ENCODE measurements at places on chromosomes 13 and 19.

DNA sequence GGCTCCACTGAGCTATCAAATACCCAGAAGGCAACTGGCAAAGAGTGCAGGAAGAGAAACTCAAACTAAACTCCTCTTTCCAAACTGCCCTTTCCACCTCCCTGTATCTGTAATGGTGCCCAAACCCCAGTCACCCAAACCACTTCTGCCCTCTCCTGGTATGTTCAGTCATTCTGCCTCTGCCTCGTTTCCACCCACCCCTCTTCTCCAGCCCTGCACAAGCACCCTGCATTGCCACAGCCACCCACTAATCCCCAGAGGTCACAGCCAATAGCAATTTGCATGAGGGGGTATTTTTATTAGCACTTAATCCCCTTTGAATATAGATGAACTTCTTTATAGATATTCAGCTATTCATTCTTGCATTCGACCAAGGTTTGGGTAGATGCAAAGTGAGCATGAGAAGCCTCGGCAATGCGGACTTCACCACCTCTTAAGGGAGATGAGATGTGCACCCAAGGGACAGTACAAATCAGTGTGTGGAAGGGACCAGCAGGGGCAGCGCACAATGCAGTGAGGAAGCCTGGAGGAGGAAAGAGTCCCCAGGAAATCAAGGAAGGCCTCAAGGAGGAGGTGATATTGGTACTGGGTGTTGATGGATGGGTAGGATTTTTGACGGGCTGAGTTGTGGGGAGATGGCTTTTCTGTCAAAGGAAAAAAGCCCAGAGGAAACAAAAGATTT, 12.4 kb downstream of the TMEM272 start:
- peak; percentile 81 for DNase-seq

- no peak for DNase-seq
Measured at GRCh38 chr13:86397635-86398034, 598.4 kb upstream of the SLITRK6 start.

- no peak for DNase-seq
Measured at GRCh38 chr13:106506286-106506685, 29.2 kb downstream of the EFNB2 start.

GRCh38 chr19:11767633-11768133, 883 bp downstream of the ZNF441 start:
- DNase-seq = peak; percentile 32

DNA sequence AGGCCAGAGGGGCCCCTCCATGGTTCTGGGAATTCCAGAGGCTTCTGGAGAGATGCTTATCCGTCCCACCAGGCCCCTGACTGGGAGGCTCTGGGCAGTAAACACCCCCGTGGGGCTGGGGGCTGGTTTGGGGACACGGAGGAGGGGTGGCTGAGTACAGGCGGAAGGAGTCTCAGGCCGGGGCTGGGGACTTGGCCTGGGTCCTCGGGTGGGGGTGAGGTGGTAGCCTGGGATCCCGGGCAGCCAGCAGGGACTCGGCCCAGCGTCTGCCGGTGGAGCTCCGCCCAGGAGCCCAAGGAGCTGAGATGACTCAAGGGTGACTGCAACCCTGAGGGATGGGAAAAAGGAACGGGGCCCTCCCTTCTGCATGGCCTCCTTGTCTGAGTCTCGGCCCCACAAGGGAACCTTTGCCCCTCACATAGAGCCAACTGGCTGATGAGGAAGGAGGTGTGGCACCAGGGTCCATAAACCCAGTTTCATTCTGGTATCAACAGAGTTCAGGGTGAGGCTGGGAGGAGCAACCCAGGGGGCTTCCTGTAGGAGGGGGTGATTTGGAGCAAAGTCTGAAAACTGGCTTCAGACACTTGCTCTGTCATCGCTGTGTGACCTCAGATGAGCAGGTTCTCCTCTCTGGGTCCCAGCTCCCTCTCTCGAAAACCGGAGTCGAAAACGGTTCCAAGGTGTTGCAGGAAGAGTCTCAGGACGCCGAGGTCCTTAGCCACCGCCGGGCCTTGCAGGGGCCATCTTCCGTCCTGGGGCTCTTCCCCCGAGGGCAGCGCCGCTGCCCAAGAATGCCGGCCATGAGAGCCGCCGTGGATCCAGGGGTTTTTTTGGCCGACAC, 809 bp downstream of the MISP start:
- DNase-seq = no peak

DNA sequence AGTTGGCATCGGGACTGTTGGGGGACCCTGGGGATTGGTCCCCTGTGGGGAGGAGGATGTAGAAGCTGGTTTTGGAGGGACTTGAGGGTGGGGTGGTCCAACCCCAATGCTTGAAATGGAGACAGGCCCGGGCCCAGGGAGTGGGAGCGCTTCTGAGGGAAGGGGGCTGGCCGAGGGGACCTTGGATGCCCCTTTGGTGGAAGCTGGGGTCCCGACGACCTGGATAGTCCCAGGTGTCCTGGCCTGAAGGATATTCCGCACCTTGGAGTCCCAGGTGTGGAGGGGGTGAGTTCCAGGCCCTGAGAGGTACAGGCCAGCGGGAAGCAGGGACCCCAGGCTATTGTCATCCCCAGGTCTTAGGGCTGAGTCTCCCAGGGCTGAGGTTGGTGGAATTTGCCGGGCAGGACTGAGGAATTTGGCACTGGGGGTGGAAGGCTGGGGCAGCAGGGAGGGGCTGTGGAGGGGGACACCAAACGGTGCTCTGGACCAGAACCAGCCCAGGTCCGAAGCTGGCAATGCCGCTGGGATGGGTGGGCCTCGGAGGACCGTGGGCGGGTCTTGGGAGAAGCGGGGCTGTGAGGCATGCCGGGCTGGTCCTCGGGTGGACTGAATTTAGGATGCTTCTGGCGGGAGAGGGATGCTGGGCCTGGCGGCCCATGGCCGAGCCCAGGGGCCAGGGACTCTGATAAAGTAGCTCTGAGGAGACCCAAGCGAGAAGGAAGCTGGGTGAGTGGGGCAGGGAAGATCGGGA, 1.8 kb downstream of the HDGFL2 start:
- DNase-seq = no peak

- DNase-seq = no peak
Measured at GRCh38 chr13:74325106-74325505, 190.9 kb upstream of the KLF12 start.

DNA sequence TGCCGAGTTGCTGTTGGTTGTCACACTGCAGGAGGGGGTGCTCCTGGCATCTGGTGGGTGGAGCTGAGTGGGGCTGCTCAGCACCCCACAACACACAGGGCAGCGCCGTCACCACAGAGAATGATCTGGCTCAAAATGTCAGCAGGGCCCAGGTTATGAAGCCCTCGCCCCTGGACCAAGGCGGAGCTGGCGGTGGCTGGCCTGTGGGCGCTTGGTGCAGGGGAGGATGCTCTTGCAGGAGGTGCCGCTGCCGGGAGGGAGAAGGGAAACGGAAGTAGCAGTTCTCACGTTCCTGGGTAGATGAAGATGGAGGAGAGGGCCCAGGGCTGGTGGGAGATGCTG, 14.2 kb upstream of the LENG8 start:
- no peak for DNase-seq

DNA sequence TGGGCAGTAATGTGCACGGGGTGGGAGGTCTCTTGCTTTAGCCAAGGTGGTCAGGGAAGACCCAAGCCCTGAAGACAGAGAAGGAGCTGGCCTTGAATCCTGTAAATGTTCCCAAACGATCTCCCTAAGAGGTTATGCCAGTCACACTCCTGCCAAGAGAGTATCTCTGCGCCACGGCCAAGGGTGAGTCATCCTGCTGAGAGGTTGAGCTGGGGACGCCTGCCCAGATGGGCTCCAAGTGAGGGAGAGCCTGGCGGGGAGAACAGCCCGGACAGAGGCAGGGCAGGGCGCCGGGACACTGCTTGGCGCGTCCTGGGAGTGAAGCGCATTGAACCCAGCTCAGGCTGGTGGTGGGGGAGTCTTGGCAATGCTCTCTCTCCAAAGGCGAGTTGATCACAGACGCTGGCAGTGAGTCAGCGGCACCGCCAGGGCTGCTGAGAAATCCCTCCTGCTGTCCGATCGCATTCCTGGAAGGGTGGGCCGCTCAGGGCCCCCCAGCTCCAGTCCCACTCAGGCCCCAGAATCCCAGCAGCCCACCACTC, 16.4 kb downstream of the SULT2B1 start:
- DNase-seq = no peak

DNA sequence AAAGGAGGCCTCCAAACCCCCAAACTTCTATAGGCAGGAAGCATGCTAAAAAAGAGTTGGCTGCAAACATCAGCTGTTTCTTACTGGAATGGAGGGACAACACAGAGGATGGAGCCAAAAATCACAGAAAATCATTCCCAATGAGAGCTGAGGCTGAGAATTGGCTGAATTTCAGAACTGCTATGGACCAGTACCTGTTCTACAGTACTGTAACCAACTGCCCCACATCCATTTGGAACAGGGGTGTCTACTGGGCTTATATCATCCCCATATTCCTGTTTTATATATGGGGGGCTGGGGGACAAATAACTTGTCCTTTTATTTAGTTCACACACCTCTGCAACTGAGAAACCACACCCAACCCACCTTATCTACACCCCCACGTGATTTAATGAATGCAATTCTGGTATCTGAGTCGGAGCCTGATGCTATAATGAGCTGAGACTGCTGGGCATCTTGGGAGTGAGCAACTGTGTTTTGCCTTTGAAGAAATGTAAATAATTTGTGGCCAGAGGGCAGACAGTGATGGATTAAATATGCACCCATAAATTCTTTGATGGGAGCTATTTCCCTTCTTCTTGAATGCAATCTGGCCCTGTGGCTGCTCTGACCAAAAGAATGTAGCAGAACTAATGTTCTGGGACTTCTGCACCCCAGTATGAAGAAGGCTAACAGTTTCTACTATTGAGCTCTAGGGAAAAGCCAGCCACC, 82.6 kb downstream of the TBC1D4 start:
- no peak for DNase-seq

- DNase-seq = no peak
Measured at GRCh38 chr13:33032037-33032625, 15.9 kb downstream of the KL start.

GRCh38 chr13:111337206-111337605, 16.8 kb downstream of the TEX29 start:
- no peak for DNase-seq

GRCh38 chr19:39126312-39127187, 964 bp downstream of the PAK4 start:
- DNase-seq = no peak

DNA sequence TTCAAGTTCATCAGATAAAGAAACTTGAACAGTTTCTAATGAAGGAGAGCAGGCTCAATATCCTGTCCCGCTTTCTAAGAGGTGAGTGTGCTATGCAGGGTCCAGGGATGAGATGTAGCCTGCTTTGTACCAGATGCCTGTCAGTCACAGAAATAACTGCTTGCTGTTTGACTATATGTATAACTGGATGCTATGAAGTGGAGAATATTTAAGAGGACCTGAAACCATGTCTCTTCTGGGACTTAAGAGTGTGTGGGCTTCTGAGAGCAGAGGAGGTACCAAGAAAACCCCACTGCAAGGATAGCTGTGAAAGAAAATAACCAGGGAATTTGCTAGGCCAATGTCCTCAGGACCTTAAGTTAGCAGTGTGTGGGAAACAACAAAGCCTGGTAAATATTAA, 246.3 kb upstream of the RFC3 start:
- no peak for DNase-seq

DNA sequence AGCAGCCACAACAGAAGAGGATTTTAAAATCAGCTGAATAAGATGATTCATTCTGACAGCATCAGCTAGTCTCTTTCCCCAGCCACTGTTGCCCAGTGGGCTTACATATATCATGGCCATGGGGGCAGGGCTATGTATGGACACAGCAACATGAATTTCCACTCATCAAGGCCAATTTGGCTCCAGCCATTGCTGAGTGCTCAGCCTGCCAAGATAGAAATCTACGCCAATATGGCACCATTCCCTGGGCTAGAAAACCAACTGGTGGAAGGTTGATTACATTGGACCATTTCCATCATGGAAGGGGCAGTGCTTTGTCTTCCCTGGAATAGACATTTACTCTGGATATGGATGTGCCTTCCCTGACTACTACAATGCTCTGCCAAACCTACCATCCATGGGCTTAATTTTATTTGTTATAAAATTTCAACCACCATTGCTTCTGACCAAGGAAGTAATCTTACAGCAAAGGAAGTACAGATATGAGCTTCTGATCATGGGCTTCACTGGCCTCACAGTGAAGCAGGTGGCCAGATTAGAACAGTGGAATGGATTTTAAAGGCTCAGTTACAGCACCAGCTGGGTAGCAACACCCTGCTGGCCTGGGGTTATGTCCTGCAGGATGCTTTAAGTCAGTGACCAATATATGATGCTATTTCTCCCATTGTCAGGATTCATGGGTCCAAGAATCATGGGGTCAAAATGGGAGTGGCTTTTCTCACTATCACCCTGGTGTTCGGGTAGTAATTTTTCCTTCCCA, 9.8 kb upstream of the ALOX5AP start:
- no peak for DNase-seq

DNA sequence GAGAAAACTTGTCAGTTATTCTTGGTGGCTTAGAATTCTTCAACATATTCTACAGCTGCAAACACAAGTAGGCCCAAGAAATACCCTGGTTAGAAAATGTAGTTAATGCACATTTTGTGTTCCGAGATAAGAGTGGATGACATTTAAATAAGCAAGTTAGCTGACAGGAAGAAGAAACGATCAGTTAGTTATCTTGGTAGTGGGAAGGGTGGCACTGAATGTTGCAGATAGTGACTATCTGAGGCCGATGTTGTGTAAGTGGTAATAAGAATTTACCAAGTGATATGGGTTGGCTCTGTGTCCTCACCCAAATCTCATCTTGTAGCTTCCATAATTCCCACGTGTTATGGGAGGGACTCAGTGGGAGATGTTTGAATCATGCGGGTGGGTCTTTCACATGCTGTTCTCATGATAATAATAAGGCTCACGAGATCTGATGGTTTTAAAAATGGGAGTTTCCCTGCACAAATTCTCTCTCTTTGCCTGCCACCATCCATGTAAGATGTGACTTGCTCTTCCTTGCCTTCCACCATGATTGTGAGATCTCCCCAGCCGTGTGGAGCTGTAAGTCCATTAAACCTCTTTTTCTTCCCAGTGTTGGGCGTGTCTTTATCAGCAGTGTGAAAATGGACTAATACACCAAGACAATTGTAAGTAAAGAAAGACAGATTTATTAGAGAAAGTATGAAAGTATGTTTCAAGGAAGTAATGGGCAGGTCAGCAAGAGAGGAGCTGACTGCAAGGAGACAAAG, 10.9 kb upstream of the AKAP11 start:
- no peak for DNase-seq

DNA sequence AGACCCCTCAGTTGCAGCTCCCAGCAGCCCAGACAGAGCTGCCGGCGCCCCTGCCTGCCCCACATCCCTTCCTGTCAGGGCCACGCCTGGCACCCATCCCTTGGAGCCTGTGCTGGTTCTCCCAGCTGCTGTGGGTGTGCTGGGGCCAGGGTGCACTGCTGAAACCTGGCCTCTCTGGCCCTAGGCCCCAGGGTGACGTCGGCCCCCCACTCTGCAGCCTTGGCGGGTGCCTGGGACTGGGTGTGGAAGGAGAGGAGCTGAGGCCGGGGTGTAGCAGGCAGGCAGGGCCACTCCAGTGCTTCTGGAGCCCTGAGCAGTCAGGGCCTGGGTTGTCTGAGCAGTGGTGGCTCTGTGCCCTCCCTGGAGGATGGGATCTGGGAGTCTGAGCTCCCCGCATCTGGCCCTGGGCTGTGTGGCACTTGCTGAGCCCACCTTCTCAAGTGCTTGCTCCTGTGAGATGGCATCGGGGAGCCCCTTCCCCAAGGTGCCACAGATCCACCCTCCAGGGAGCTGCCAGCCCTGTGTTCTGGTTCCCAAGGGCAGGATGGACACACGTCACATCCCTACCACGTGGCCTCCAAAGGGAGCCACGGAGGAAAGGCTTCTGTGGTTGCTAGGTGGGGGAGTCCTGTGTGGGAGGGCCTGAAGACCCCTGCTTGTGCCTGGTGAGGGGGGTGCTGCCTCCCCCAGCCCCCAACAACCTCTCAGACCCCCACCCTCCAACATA, 5.2 kb downstream of the PLEKHJ1 start:
- no peak for DNase-seq

All from CD4-positive, alpha-beta T cell treated with Interleukin-17A for 1 hour (primary cell).